Stimulated activated CD4-positive, alpha-beta T cell treated with anti-CD3 and anti-CD28 coated beads, Interleukin-4, amount 100 ng/mL, for 1 hour (primary cell): ENCODE measurements at places on chromosomes 11 and 22.

- DNase-seq: no peak
Observed at GRCh38 chr11:112178428-112178827, 3.1 kb downstream of the BCO2 start.

DNA sequence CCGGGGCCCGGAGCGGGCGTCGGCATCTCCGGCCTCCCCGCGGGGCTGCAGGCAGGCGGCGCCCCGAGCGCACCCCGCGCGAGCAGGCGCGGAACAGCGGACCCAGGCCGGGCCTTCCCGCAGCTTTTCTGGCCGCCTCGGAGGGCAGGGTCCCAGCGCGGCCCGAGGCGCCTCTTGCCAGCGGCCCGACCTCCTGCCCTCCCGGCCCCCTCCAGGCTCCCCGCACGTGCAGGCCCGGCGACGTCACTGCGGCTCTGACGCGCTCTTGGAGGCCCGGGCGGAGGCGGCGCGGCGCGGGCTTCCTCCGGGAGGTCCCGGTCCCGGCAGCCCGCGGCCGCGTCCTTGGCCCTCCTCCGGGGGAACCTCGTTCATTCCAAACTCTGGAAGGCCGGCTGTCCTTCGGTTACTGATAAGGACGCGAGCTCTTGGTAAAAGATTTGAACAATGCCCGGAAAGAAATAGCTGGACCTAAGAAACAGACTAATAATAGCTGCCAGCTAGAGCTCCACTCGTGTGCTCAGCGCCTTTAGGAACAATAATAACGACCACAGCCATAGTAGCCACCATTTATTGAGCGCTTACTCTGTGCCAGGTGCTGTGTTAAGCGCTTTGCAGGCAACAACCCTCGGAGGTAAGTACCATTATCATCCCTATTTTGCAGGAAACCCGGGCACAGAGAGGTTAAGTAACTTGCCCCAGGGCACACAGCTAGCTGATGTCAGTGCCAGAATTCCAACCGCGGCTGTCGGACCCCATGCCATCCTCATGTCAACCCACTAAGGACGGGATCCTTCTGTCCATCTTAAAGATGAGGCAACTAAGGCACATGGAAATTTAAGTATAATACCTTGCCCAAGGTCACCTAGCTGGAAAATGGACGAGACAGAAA, 39.1 kb upstream of the CREB3L1 start:
- DNase-seq: peak; percentile 74

GRCh38 chr22:44719586-44720368, 17.8 kb downstream of the PRR5 start:
- no peak for DNase-seq

- DNase-seq: no peak
Observed at GRCh38 chr11:57446055-57446454, 14.3 kb upstream of the RTN4RL2 start.

GRCh38 chr22:17988800-17989513, 35.4 kb downstream of the MICAL3 start:
- DNase-seq: no peak

- no peak for DNase-seq
Observed at GRCh38 chr22:17501679-17502285, 61.5 kb upstream of the SLC25A18 start.

- no peak for DNase-seq
Observed at GRCh38 chr11:75479597-75480145, 46.1 kb downstream of the GDPD5 start.
